NB4 (cell line): ENCODE measurements at places on chromosomes 7 and 10.

DNA sequence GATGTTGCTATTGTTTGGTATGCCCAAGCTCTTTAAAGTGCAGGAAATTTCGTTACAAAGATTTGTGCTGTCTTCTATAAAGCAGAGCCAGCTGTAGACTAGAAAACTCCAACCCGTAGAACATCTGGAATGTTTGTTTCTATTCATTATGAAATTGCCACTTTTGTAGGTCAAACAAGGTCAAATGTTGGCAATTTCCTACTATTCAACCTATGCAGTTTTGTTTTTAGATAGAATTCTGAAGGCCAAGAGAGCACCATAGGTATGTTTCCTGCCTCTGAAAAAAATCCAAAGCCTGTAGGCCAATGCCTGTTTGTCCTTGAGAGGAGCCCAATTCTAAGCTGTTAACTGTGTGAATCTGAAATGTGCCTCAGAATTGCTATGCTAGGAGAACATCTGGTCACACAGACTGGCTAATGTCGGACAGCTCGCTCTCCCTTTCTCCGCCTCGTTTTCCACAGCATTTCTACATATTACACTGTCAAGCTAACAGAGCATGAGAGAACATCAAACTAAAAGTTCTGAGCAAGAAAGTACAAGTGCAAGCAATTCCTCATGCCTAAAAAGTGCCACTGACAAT, 267.2 kb upstream of the LRGUK start:
- DNase-seq = no peak

DNA sequence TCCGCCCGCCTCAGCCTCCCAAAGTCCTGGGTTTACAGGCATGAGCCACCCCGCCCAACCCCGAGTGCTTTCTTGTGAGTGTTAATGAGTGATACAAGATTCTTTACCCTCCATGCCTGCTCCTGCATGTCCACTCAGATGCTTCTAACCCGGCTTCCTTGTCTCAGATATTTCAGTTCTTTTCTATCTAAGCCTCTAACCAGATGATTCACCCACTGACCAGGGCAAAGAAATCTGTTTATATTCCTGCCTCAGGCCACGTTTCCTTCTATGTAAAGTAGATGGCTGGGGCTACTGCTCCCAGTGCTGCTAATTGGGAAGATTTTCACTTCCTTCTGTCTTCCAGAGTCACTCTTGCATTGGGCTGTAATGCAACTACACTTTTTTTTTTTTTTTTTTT, 395.1 kb upstream of the ANKRD30A start:
- DNase-seq = no peak

DNA sequence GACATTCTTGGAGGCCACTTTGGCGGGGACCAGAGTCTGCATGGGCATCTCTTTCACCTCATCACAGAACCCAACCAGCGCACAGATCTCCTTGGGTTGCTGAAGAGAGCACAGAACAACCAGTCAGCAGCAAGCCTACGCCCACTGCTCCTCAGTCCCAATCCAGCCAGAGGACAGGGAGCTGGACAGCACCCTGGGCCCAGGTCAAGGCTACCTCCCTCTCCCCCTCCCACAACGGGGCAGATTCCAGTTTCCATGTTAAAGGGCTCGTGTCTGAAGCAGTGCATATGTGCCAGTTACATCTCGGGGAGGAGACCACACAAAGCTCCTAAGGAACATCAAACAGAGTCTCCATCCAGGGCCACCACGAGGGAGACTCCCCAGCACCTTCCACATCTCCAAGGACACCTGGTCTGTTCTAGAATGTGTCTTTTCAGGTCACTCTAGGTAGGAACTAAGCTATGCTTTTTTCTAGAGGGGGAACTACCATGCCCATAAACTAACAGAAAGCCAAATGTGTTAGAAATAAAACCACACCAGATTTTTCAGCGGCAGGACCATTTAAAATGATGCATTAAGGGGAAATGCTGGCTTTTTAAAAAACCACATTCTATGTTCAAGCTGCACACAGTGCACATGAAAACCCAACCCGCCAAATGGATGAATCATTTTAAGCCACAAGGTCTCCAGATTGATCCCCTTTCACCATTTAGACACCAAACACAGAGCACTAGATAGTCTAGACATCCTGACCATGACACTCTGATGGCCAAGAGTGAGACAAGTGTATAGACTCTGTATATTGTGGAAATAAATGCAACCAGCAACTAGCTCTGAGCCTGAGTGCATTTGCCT, 28.9 kb downstream of the PSAP start:
- DNase-seq = peak; percentile 66

DNA sequence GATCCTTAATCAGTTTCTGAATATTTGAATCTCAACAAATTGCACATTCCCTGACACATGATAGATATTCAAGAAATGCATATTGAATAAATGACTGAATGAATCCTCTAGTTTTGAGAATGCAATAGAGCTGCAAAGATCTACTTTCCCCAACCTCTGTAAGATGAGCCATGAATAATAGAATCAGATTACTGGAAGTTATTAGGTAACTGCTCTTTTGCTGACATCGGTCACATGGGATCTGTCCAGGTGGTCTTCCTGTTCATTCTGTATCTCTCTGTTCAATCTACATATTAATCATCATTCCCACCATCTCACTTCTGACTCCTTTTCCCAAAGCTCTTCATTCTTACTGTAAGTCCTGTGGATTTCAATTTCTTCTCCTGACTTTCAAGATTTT, 638.7 kb downstream of the SORCS1 start:
- DNase-seq = no peak

DNA sequence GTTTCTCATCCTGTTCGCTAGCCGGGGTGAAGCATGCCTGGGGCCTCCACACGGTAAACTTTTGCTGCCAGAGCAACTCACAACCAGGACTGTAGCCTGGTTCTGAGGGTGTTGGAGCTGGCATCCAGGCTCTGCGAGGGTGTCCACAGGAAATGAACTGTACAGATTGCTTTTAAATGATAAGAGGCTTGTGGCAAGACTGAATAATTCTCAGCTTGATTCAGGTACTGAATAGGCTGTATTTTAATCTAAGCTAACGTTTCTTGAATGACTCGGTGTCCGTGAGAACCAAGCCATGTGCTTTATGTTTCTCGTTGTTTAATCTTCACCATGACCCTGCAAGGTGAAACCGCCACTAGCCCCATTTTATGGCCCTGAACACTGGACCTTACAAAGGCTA, 49.3 kb downstream of the EEPD1 start:
- DNase-seq = no peak

DNA sequence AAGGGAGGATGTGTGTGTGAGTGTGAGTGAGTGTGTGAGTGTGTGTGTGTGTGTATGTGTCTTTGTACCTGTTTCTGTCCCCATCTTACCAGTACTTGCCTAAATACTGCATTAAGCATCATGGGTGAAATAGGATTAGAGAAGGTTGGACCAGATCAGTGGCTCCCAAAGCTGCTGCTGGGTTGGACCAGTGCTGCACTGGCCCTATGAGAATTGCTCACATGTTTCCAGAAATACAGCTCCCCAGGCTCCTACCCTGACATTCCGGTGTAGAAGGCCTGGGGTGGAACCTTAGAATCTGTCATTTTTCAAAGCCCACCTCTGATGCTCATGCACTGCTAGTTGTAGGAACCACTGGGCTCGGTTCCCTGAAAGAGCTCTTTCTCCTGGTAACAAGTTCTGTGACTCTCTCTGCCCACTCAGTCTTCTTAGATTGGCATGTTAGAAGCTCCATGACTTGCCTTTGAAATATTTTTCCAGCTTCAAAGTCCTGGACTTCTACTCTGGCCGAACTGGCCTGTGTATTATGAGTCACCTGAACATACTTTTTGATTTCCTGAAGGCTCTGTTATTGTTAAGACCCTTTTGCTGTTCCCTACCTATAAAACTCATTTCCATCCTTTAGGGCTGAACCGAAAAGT, 224.7 kb downstream of the CUX1 start:
- no peak for DNase-seq

- DNase-seq = no peak
These were observed 28.3 kb downstream of the EBF3 start for GRCh38 chr10:129935867-129936152.

- DNase-seq = no peak
These were observed 50.7 kb downstream of the PPP1R3C start for GRCh38 chr10:91582153-91582554.

DNA sequence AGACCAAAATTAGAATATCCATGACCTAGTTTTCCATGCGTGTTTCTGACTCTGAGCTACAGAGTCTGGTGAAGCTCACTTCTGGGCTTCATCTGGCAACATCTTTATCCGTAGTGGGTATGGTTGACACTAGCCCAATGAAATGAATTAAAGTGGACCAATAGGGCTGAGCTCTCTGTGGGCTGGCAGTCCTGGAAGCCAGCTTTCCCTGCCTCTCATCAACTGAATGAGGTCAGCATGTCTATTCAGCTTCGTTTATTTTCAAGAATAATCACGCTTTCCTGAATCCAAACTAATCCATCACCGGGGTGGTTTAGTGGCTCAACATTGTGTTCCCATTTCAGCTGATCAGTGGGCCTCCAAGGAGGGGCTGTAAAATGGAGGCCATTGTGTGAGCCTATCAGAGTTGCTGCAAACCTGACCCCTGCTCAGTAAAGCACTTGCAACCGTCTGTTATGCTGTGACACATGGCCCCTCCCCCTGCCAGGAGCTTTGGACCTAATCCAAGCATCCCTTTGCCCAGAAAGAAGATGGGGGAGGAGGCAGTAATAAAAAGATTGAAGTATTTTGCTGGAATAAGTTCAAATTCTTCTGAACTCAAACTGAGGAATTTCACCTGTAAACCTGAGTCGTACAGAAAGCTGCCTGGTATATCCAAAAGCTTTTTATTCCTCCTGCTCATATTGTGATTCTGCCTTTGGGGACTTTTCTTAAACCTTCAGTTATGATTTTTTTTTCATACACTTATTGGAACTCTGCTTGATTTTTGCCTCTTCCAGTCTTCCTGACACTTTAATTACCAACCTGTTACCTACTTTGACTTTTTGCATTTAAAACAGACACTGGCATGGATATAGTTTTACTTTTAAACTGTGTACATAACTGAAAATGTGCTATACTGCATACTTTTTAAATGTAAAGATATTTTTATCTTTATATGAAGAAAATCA, 35.5 kb downstream of the CAV1 start:
- no peak for DNase-seq

GRCh38 chr10:110873951-110874350, 2.2 kb downstream of the PDCD4 start:
- DNase-seq = no peak

GRCh38 chr10:103843854-103844570, 11.4 kb downstream of the SH3PXD2A start:
- DNase-seq = no peak

GRCh38 chr10:50440489-50440888, 183.3 kb downstream of the SGMS1 start:
- DNase-seq = peak; percentile 74

DNA sequence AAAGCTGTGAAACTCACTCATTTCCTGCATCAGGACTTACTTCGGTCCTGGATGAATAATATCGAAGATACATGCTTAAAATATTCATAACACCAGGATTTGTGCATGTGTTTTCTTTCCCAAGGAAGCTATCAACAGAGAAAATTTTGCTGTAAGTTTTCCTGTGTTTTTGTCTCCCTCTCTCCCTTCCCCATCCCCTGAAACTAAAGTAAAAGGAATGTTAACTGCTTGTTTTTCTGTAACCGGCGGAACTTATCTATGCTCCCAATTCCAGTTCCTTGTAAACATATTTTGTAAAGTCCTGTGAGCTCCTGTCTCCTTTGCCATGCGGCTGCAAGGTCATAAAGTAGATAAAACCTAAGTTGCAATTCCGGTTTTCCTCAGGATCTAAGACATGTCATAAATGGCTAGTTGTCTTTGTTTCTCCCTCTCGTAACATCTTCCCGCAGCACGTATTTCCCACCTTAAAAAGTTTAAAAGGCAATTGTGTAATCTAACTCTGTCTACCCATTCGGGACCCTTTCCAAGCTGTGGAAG, 79.0 kb upstream of the POM121L12 start:
- no peak for DNase-seq

- no peak for DNase-seq
These were observed 38.4 kb upstream of the PDE1C start for GRCh38 chr7:32108651-32109050.

DNA sequence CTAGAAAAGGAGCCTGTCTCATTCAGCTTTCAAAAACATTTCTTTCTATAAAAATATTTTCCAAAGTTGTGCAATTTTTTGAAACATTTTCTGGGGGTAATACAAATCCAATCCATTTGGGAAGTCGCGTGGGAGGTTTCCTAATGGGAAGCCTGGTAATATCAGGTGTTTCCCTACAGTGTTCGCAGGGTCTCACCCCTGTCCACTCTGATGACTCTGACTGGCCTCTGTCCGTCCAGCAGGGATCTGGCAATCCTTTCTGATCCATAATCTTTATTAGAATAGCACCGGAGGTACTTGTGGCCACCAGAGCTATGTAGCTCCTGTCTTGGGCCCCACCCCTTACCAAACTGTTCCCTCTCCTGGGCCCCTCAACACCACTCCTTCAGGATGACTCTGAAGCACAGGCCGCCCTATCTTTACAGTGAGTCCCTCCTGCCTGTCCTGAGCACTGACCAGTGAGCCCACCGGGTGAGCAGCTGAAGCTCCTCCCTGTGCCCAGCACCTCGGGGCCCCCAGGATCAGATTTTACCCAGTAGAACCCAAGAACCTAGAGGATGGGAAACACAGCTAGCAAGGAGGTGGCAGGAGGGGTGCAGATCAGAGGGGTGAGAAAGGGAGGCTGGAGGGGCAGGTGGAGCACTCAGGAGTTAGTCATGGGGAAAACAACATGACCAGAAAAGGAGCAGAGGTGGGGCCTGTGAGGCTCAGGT, 84.8 kb downstream of the PTPRE start:
- no peak for DNase-seq

DNA sequence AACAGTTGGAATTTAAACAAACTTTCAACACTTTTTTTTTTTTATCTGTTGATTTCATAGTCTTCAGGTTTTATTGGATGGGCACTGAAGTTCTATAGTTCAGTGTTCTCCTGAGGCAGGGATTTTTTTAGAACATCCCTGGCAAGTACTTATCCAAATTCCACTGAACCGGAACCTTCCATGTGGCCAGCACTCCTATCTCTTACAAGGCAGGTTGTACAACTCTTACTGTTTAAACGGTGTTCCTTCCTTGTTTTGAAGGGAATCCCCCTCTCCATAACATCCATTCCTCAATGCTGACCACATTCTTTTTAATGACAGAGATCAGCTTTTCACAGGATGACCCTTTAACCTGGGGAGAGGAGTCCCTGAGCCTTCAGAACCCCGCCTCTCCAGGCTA, 238.9 kb upstream of the CTBP2 start:
- DNase-seq = no peak

DNA sequence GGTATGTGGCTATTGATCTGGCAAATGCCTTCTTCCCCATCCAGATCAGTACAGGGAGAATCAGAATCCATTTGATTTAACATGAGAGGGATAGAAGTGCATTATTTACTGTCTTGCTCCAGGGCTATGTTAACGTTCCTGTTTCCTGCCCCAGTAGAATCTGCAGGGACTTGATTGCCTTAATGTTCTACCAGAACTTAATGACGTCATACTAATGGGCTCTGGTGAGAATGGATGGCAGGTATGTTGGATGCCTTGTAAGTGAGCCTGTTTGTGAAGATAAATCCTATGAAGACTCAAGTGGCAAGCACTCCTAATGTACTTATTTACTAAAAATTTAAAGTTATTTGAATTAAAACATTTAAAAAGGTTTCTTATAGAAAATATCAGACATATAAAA, 44.5 kb upstream of the CHCHD3 start:
- no peak for DNase-seq

GRCh38 chr10:104099269-104099668, 13.6 kb upstream of the COL17A1 start:
- no peak for DNase-seq
